ENCODE measurements at places on chromosomes 6 and 20. TPM values are rescaled to one million over a fixed set of nuclear protein-coding genes. Genes with fewer than 3 reads are reported as not detected.

- no peak overlapping the region for H3K4me3 ChIP-seq
- no peak for DNase-seq
- H3K36me3 ChIP-seq: no peaks in the 10 kb centered on the region
- H3K4me1 ChIP-seq: peaks cover 4% of the 10 kb centered on the region
- H3K27ac ChIP-seq: no peak overlapping the region
- H3K27me3 ChIP-seq: no peaks in the 10 kb centered on the region
Observed at GRCh38 chr6:137316626-137317025, 97.4 kb upstream of the IFNGR1 start.

GRCh38 chr6:167579806-167580618 is 246.7 kb upstream of the AFDN start:
- no peak for DNase-seq
- H3K36me3 ChIP-seq: no peaks in the 10 kb centered on the region
- no peaks in the 10 kb centered on the region for H3K27me3 ChIP-seq

DNA sequence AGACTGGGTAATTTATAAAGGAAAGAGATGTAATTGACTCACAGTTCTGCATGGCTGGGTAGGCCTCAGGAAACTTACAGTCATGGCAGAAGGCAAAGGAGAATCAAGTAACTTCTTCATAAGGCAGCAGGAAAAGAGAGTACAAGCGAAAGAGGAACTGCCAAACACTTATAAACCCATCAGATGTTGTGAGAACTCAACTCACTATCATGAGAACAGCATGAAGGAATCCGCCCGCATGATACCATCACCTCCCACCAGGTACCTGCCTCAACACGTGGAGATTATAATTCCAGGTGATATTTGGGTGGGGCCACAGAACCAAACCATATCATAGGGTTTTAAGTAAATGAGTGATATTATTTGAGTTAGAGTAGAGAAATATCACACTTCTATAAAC is 189.3 kb downstream of the TSHZ2 start:
- H3K4me3 ChIP-seq: no peak overlapping the region
- no peaks in the 10 kb centered on the region for H3K36me3 ChIP-seq
- no peak for DNase-seq
- no peaks in the 10 kb centered on the region for H3K4me1 ChIP-seq
- no peak overlapping the region for H3K27ac ChIP-seq

- H3K27ac ChIP-seq: no peak overlapping the region
- DNase-seq: no peak
- no peaks in the 10 kb centered on the region for H3K4me1 ChIP-seq
- H3K4me3 ChIP-seq: no peak overlapping the region
- H3K36me3 ChIP-seq: no peaks in the 10 kb centered on the region
Observed at GRCh38 chr6:9484686-9485085, 930.2 kb downstream of the TFAP2A start.

DNA sequence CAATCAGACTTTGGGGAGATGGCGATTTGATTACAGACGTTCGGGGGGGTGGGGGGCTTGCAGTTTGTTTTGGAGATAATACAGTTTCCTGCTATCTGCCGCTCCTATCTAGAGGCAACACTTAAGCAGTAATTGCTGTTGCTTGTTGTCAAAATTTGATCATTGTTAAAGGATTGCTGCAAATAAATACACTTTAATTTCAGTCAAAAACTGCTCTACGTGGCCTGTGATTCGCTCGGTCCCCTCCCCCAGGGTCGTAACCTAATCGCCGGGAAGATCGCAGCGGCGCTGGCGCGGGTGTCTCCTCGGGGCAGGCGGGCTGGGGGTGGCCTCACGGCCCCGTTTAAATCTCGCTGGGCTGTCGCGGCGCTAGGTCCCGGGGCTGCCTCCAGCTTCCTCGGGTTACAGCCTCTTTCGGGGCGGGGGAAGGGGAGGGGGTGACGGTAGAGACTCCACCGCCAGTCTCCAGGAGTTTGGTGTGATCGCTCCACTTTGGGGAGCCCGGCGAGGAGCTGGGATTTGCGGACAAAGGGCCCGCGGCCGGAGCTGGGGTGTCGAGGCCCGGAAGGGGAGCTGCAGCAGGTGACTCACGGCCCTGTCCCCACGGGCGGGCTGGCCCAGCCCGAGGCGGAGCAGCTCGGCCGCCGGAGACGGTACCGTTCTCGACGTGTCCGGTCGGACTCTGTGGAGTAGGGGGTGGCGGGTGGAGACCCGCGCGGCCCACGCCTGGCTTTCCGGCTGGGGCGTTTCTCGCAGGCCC is 4.2 kb downstream of the FOXC1 start:
- no peaks in the 10 kb centered on the region for H3K36me3 ChIP-seq
- peaks cover 15% of the 10 kb centered on the region for H3K4me1 ChIP-seq
- DNase-seq: no peak

- DNase-seq: no peak
- no peaks in the 10 kb centered on the region for H3K36me3 ChIP-seq
- H3K4me3 ChIP-seq: no peak overlapping the region
- no peaks in the 10 kb centered on the region for H3K4me1 ChIP-seq
Observed at GRCh38 chr6:144895313-144896278, 610.5 kb downstream of the UTRN start.

- no peak for DNase-seq
- no peak overlapping the region for H3K4me3 ChIP-seq
- H3K4me1 ChIP-seq: no peaks in the 10 kb centered on the region
- peaks cover 9% of the 10 kb centered on the region for H3K27me3 ChIP-seq
- no peaks in the 10 kb centered on the region for H3K36me3 ChIP-seq
- no peak overlapping the region for H3K27ac ChIP-seq
Observed at GRCh38 chr6:35782424-35782823, 1.6 kb downstream of the CLPSL1 start.

DNA sequence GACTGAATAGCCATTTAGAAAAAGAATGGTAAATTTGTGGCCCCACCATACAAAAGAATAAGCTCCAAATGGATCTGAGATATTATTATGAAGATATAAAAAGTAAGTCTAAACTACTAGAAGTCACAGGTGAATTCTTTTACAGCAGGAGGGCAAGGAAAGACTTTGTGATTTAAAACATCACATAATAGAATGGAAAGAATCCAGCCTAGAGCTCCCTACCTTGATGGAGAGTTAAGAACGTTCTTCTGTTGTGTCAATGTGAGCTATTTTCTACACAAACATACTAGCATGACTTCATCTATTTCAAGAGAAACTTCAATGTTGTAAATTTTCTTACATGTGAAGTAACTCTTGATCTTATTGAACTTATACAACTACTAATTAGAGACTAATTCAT is 100.0 kb upstream of the NRSN1 start:
- no peak overlapping the region for H3K27ac ChIP-seq
- no peaks in the 10 kb centered on the region for H3K27me3 ChIP-seq
- no peaks in the 10 kb centered on the region for H3K4me1 ChIP-seq
- no peak for DNase-seq
- no peak overlapping the region for H3K4me3 ChIP-seq

DNA sequence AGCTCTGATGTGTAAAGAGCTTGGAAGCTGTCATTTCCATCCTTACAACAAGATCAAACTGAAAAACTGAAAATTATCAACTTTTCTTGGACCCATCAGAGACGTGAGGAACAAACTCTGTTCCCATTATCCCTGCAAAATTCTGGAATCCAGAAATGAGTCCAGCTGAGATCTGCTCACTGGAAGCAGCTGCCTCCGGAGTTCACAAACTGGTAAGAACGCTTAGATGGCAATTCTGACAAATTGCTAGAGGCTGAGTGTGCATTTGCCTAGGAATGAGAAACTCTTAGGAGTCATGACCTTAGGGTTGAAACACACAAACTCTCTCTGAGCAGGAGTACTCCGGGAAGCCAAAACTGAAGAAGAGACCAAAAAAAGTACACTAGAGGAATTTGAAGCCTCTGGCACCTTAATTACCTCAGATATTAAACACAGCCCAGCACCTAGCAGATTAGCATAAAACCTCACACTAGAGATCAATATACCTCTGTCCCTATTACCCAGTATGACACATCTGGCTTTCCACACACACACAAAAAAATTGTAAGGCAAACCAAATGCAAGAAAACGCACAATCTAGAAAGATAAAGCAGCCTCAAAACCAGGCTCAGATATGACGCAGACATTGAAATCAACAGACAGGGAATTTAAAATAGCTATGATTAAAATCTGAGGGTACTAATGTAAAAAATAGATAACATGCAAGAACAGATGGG is 233.5 kb upstream of the SGK1 start:
- no peak for DNase-seq
- no peak overlapping the region for H3K4me3 ChIP-seq

DNA sequence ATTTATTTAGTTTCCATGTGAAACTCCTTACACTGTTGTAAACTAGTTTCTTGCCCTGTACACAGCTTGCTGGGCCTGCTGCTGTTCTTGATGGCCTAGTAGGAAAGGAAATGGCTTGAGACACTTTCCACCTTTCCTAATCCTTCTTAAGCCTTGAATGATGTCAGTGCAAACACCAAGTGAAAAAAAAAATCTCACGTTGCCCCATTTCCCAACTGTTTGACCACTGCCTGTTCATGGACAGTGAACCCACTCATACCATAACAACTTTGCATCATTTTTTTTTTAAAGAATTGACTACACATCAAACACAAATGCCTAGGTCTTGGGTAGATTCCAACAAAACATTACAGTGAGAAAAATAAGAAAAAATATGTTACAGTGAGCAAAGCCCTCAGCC is 653.6 kb upstream of the FLRT3 start:
- H3K4me1 ChIP-seq: no peaks in the 10 kb centered on the region
- no peaks in the 10 kb centered on the region for H3K27me3 ChIP-seq

GRCh38 chr6:15287670-15288375 is 42.0 kb downstream of the JARID2 start:
- H3K36me3 ChIP-seq: no peaks in the 10 kb centered on the region
- H3K4me3 ChIP-seq: no peak overlapping the region
- no peaks in the 10 kb centered on the region for H3K27me3 ChIP-seq
- peaks cover 80% of the 10 kb centered on the region for H3K4me1 ChIP-seq
- peak; percentile 58 for DNase-seq

Gene MLIP
- not detected for total RNA-seq

Gene MRPL14
- total RNA-seq: 27.1 TPM

Gene KIFC1
- total RNA-seq: 8.8 TPM
